ENCODE measurements at places on chromosomes 3 and 15.

- DNase-seq = no peak
Measured at GRCh38 chr15:94476686-94477085, 245.3 kb downstream of the MCTP2 start.

DNA sequence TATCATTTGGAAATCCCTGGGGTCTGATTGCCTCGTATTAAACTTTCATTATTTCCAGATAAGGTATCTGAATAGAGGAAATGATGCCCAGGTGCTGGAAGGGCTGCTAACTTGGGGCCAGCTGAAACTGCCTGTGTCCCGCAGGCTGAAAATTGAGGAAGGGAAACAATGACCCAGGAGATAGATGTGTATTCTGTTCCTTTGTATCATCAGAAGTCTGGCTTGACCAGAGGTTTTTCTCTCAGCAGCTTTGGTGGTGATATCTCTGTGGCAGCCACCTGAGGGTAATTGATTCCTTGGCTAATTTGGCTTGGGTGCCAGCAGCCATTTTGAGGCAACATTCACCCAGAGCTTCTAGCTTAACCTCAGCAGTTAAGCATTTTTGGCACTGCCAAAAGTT, 90.0 kb upstream of the STT3B start:
- no peak for DNase-seq

- no peak for DNase-seq
Measured at GRCh38 chr15:69893863-69894262, 203.9 kb downstream of the TLE3 start.

DNA sequence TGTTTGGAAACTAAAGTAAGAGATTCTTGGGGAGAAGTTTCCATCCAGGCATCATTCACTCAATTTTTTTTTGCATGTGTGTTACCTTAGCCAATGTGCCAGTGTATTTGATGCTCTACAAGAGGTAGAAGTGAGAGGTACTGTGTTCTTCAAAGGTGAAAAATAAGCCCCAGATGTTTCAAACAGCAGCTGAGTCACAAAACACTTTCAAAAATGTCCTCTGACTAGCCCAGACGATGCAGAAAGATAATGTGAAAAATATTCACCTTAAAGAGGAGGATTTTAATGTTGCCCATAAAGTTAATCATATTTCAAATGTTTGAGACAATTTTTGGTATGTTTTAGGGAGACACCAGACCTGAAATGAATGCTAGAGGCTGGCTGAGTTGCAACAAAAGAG, 107.7 kb upstream of the RASGRP1 start:
- no peak for DNase-seq

DNA sequence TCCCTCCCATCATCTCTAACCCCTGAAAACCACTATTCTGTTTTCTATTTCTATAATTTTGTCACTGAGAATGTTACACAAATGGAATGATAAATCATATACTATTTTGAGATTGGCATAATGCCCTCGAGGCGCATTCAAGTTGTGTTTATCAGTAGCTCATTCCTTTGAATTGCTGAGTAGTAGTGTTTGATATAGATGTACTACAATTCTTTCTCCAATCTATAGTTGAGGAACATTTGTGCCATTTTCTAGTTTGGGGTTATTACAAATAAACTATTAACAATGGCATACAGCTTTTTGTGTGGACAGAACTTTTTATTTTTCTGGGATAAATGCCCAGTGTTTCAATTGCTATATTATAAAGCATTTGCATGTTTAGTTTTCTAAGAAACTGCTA, 86.0 kb downstream of the CCR1 start:
- no peak for DNase-seq

DNA sequence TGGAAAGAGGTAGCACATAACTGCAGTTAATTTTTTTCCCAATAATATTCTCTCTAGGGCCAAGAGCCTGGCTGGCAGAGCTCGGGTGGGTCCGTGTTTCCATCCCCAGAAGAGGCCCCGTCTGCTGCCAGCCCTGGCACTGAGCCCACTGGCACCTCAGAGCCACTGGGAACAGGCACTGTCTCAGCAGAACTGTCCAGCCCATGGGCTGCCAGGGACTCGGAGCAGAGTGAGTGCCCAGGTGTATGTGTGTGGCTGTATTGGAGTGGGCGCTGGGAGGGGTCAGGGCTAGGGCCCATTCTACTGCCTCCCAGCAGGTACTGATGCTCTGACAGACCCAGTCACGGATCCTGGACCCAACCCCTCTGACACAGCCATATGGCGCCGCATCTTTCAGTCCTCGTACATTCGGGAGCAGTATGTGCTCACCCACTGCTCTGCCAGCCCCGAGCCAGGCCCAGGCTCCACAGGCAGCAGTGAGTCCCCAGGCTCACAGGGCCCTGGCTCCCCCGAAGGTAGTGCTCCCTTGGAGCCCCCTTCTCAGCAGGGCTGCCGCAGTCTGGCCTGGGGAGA, 8.9 kb downstream of the VWA5B2 start:
- DNase-seq = no peak

DNA sequence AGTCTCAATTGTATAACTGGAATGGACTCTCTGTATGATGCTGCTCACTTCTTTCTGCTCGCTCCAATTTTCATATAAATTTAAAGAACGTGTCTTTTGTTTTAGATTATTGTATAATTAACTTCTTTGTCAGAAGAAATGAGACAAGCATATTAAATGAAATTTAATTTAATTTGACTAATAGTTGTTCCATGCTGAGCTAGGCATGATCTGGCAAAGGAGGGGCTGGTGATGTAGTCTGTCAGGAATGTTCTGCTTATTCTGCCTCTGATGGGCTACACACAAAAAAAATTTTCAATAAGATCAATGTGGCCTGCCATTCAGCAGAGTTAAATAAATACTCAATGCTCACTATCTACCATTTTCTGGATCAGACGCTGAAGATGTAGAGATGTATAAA, 208.4 kb upstream of the CD96 start:
- DNase-seq = no peak

GRCh38 chr3:122000936-122001605, 21.0 kb downstream of the ILDR1 start:
- DNase-seq = no peak

DNA sequence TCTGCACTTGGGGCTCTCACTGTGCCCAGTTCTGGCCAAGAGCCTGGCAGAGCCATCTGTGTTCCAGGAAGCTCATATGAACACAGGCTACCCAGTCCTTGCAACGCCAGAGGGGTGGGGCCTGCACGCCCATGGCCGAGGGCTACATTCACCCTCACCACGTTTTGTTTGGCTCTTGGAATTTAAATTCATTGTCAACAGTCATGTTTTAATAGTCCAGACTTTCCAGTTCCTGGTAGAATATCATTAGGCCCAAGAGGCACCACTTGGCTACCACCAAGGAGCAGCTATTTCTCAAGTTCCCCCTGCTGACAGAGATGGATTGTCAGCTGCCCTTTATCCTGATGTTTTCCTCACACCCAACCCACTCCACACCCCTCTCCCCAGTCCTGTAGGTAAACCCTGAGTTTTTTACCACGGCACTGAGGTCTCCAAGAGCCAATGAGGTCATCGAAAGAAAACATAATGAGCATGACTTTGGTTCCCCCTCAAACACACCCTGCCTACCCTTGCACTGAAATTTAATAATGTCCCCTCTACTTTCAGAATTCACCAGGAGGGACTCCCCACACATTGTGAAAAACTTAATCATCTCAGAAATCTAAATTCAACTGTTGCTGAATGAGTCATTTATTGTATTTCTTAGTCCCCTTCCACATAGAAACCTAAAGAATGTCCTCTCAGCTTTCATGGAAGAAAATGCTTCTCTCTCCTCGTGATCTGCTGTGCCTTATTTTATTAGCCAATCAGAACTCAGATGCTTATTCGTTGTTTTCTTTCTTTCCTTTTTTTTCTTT, 125.1 kb downstream of the SHQ1 start:
- DNase-seq = no peak

GRCh38 chr3:157572559-157573270, 69.5 kb upstream of the VEPH1 start:
- DNase-seq = no peak

DNA sequence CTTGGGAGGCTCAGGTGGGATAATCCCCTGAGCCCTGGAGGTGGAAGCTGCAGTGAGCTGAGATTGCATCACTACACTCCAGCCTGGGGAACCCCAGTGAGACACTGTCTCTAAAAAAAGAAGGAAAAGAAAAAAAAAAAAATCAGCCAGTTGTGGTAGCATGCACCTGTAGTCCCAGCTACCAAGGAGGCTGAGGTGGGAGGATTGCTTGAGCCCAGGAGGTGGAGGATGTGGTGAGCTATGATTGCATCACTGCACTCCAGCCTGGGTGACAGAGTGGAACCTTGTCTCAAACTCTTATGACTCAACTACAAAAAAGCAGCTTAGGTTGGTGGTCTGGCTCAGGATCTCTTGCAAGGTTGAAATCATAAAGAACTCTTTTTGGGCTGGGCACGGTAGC, 19.3 kb upstream of the GPX1 start:
- no peak for DNase-seq

DNA sequence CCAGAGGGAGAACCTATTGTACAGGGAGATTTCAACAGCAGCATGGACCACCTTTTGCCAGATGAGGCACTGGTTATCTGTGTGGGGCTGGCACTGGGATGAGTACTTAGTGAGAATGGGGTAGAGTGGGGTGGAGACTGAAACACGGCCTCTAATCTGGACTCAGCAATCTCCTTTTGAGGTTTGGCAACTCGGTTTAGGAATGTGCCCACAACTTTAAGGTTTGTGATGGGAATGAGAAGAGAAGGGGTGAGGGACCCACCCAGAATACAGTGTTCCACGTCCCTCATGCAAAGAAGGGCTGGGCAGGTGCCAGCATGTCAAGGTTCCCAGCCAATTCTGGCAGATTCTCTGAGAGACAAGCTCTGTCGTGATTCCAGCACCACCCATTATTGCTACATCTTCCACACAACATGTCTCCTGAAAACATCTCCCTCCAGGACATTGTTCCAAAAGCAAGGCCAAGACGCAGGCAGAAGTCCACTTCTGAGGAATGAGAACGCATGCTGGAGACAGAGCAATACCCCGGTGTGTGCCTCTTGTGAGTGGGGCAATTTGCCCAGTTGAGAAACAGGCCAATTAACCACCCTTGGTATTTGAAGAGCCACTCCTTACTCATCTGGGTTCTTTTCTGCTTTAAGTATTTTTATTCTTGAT, 37.5 kb upstream of the CCR4 start:
- no peak for DNase-seq

DNA sequence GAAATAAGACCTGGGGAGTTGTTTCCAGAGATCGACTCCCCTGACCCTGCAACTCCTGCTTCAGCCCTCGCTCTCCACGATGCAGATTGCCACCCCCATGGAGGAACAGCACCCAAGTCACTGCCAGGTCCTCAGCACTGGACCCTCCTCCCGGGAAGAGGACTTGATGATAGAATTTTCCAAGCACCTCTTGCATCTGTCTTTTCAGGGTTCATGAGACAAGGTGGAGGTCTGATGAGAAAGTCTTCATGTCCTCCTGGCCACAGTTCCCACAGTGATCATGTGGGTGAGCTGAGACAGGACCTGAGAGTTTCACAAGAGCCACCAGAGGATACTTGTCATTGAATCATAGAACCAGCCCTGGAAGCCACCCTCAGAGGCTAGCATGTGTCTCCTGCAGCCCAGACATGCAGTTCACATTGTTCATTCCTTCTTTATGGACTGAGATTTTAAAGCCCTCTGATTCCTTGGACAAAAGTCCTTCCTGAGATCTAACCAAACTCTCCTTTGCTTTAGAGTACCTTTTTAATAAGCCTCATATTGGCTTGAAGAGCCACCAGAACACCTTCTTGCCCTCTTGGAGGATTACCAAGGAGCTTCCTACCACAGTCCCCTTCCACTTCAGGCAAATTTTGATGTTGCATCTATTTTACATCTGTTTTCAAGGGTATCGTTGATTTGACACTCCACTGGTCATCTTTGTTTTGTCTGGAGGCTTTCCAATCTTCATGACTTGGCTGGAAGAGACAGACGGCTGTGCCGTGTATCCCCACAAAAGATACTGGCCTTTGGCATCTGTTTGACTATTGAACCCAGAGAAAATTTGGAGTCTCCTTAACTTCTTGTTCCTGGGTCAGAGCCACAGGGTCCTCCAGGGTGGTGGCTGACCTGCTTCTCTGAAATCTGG, 224.8 kb upstream of the BHLHE40 start:
- DNase-seq = no peak

- no peak for DNase-seq
Measured at GRCh38 chr3:154829929-154830328, 250.2 kb upstream of the MME start.

DNA sequence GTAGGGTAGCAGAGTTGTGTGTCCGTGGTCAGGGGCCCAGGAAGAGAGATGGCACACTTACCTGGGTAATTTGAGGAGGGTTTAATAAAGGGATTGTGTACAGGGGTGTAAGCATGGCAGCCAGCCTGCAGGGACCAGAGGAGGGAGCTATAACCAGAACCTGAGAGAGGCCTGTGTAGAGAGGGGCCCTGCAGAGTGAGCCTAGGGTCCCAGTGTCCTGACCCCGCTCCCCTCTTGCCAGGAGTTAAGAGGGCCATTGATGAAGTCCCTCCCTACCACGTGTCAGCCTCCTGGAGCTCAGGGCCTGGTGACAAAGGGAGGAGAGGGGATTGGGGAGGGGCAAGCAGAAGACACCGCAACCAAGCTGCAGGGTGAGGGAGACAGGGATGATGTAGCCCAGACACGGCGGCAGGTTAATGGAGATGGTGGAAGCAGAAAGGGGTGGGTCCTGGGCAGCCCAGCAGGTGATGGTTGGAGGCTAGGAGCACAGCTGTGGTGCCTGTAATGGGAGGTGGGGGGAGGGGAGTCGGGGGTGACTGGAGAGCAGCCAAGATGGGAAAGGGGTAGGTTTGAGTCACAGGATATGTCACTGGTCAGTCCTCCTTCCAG, 165.4 kb upstream of the TOPAZ1 start:
- DNase-seq = no peak

- DNase-seq = no peak
Measured at GRCh38 chr3:16897254-16897926, 12.6 kb downstream of the PLCL2 start.

GRCh38 chr3:97863031-97863430, 41.2 kb downstream of the CRYBG3 start:
- no peak for DNase-seq

DNA sequence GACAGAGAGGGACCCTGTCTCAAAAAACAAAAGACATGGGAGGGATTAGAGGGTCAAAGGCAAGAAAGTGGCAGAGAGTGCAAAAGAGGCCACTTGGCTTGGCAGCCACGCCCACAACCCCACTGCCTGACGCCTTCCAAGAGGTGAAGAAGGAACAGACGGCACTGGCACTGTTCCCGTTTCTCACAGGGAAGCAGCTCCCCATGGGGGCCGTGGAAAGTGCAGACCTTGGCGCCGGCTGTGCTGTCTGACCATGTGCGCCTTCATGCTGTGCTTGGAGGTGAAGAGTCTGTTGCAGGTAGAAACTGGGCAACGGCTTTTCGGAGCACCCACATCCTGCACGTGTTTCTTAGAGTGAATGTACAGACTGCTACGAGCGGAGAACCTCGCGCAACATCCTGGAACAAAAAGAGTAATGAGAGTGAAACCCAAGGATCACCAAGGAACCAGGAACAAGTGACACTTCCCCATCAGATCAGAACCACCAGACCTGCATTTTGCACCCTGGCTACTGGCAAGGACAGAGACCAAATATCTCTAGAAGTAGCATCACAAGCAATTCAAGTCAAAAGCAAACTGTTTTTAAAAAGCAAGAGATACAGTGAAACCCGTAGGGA, 9.7 kb downstream of the ZXDC start:
- DNase-seq = no peak

- DNase-seq = no peak
Measured at GRCh38 chr3:168327856-168328255, 232.1 kb upstream of the GOLIM4 start.
